ENCODE measurements at places on chromosomes 6 and 20.

DNA sequence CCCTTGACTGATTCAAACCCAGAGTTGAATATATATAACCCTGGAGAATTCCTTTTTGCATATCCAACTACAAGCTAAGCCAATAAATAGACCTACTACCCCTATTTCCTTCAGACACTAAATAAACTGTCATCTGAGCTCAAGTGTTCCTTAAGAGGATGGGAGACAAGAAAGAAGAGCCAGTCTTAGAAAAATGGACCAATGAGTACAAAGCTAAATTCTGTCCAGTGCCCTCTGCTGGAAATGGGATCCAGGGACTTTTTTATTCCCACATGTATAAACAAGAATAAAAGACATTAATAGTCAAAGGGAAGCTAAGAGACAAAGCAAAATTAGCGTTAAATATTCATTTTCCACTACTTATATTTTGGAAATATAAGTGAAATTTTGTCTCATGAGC lies 4.8 kb downstream of the PPP1R10 start:
- DNase-seq = no peak

DNA sequence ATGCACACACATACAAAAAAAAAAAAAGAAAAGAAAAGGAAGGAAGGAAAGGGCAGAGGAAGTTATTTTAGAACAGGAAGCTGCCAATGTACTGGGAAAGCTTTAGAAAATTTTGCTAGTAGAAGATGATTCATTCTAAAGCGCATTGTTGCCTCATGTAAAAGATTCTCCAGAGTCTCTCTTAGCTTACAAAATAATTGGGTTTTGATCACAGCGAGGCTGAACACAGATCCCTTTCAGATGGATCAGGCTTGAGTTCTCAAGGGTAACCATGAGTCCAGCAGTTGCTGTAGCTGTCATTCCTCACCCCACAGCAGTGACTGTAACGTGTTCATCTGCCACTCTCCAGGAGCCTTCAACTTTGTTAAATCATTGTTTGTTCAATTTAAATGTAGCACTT lies 81.9 kb downstream of the PHACTR2 start:
- no peak for DNase-seq

DNA sequence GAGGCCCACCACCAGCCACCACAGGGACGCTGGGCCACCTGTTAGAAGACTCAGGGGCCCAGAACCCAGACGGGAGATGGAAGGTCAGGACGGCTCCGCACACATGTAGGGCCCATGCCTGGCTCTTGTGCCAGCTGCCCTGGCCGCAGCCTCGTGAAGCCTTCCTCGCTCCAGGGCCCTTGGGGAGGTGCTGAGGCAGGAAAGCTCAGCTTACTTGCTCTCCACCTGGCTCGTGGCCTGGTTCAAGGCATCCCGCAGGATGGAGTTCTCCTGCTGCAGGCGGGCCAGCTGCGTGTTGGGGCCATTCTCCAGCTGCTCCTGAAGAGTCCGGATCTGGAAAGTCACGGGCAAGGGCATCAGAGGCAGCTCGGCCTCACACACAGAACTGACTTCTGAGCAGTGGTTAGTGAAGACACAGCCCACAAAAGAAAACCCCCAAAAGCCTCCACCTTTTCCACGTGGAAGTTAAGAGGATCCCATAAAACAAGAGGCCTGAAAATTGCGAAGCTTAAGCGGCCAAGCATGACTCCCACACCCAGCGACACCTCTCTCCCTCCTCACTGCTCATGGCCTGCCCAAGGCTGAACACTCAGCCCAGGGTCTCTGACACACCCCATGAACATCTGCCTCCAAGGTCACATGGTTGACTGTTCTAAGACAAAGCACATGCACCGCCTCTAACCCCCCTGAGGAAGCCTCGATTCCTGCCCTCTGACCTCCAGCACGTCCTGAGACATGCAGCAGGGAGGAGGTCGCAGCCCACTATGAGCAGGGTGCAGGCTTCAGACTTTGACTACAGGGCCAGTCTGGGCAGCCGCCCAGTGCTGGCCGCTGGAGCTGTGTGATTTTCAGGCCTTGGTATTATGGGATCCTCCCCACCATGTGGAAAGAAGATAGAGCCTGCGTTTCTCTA lies 46.5 kb downstream of the RRBP1 start:
- no peak for DNase-seq

DNA sequence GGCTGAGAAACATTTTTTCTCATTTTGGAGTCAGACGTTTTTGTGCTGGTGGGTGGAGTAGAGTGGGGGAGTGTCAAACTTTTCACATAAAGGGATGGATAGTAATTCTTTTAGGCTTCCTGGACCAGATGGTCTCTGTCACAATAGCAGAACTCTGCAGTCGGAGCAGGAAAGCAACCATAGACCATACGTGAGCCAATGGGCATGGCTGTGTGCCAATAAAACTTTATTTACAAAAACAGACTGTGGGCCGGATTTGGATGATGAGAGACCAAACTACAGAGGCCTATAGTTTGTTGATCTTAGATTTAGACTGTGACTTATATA lies 70.8 kb upstream of the SLC22A23 start:
- no peak for DNase-seq

DNA sequence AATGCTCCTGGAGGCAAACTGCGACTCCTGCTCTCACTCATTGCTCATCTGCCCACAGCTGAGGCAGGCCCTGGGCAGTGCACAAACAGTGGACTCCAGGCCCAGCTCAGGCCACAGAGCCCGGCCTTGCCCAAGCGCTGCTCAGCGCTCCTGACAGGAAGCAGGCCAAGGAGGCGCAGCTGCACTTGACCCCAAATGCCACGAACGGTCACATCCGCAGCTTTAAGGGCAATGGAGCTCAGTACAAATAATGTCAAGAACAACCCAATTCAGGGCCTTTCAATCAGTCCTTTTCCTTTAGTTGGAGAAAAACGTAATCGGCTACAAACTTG lies 33.8 kb downstream of the RRBP1 start:
- no peak for DNase-seq

- DNase-seq = no peak
Measured at GRCh38 chr6:90940812-90941481, 354.1 kb upstream of the MAP3K7 start.

DNA sequence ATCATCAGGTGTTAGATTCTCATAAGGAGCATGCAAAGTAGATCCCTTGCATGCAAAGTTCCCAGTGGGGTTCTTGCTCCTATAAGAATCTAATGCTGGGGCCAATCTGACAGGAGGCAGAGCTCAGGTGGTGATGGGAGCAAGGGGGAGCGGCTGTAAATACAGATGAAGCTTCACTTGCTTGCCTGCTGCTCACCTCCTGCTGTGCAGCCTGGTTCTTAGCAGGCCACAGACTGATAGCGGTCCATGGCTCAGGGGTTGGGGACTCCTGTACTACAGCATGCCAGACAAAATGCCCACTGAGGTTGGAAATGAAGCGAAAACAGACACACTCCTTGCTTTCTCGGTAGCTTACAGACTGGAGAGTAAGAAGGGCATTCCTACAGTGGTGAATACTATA lies 386.8 kb downstream of the PLCB1 start:
- DNase-seq = no peak

Measured in stimulated activated CD4-positive, alpha-beta T cell treated with anti-CD3 and anti-CD28 coated beads, Interleukin-12 subunit alpha, Interleukin-12 subunit beta, amount 100 ng/mL, for 24 hours (primary cell).